ENCODE measurements at places on chromosomes 12 and 14.

DNA sequence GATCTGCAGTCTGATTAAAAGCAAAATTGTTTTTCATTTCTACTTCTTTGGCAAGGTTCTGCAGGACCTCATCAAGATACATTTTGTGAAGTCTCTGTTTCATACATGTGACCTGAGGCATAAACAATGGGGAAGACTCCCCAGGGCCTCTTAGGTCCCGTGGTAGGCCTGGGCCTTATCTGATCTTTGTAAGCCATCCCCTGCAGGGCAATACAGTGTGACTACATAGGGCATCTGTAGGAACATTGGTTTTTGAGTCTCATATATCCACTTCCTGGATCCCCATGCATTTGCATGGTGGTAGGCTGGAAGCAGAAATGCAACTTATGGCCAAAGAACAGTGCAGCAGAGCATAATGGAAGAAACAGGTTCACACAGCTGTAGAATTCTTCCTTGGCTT is 6.0 kb downstream of the FAR2 start:
- DNase-seq, result no peak

GRCh38 chr14:77103951-77104350 is 5.9 kb downstream of the CIPC start:
- DNase-seq, result no peak

- no peak for DNase-seq
Observed at GRCh38 chr14:79834868-79835267, 376.4 kb downstream of the DIO2 start.

- no peak for DNase-seq
Observed at GRCh38 chr12:3125674-3126073, 48.5 kb downstream of the TSPAN9 start.

DNA sequence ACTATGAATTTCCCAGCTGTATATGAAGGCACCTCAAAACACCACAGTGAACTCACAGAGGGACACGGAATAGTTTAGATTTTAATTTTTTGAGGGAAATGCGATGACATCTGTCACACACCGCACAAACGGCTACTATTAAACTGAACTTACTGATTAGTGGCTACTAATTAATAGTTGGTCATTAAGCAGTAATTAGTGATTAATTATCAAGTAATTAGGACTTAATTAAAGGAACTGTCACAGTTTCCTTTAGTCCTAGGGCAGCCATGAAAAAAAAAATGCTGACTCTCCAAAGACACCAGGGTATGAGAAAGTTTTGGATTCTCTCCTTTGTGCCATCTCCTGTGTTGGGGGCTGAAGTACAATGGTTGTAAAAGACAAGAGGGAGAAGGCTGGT is 2.9 kb downstream of the OAS1 start:
- DNase-seq, result no peak

- DNase-seq, result no peak
Observed at GRCh38 chr14:44414646-44415045, 92.4 kb downstream of the FSCB start.

GRCh38 chr14:35438910-35439713 is 34.6 kb upstream of the NFKBIA start:
- DNase-seq, result no peak

DNA sequence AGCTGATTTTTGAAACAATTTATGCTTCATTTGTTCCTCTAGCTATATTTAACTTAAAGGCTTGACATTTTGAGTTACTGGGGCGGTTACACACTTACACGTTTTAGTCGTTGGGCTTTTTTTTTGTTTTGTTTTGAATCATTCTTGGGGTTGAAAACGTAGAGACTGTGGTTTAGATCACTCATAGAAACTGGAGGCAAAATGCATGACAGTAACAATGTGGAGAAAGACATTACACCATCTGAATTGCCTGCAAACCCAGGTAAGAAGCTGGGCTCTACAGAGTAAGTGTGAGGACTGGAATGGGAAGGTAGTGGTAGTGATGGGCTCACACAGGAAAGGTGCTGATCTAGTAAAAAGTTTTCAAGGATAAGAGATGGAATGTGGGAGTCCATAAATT is at the start of gene CLEC2D:
Gene CLEC2D, plus strand, starts transcription at position 180 of the 400 bp plus-strand sequence. Its CDS starts 22 bp downstream, at position 202.
- no peak for DNase-seq

- DNase-seq, result no peak
Observed at GRCh38 chr14:59595071-59595470, 18.5 kb upstream of the CCDC175 start.

DNA sequence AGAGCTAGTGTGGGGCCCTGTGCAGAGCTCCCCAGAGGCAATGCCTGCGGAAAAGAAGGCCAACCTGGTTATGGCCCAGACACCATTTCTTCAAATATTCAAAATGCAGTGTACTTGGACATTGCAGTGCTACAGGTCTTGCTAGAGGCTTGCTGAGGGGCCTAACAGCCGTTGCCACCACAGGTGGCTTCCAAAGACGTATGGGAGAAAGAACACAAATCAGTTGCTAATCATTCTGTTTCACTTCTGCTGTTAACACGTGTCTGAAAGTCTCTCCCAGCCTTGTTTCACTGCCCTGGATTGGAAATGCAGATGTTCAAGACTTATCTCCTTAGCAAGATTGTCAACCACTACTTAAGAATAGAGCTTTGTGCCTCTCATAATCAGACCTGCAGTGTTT is 925.9 kb downstream of the GALC start:
- DNase-seq, result no peak

DNA sequence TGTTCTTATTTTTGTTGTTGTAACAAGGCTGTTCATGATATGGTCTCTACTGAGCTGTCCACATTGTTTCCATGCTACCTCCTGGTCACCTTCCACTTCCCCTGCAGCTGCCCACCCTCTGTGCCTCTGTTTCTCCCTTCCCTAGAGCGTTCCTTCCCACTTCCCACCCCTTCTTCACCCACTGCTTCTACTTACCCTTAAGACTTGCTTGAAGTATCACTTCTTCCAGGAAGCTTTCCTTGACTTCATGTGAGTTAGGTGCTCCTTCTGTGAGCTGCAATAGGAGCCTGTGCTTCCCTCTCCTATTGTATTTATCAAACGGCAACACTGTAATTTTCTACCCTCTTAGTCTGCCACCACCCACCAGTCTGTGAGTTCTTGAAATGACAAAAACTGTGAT is 286.8 kb upstream of the AMIGO2 start:
- DNase-seq, result no peak

GRCh38 chr14:77104393-77104792 is 6.3 kb downstream of the CIPC start:
- DNase-seq, result no peak

- no peak for DNase-seq
Observed at GRCh38 chr14:24365600-24366412, 2.2 kb upstream of the NFATC4 start.

GRCh38 chr12:97417568-97418218 is 44.9 kb upstream of the RMST start:
- no peak for DNase-seq

DNA sequence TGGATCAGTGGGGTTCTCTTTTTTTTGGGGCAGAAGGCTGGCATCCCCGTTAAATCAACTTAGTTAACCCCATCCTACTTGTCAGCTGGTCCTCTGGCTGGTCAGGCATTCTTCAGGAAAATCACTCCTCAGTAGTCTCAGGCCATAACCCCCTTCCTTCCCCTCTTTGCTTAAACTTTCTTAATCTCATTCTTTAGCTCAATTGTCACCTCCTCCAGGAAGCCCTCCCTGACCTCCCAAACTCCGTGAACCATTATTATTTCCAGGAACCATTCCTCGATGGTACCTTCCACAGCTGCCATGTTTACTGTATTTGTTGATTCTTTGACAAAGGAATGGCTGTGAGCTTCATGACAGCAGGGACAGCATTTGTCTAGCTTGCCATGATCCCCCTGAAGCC is 72.5 kb upstream of the FBXO21 start:
- DNase-seq, result no peak

GRCh38 chr12:98294051-98294805 is 221.2 kb upstream of the TMPO start:
- no peak for DNase-seq

GRCh38 chr12:116892349-116893140 is 11.3 kb upstream of the HRK start:
- no peak for DNase-seq

DNA sequence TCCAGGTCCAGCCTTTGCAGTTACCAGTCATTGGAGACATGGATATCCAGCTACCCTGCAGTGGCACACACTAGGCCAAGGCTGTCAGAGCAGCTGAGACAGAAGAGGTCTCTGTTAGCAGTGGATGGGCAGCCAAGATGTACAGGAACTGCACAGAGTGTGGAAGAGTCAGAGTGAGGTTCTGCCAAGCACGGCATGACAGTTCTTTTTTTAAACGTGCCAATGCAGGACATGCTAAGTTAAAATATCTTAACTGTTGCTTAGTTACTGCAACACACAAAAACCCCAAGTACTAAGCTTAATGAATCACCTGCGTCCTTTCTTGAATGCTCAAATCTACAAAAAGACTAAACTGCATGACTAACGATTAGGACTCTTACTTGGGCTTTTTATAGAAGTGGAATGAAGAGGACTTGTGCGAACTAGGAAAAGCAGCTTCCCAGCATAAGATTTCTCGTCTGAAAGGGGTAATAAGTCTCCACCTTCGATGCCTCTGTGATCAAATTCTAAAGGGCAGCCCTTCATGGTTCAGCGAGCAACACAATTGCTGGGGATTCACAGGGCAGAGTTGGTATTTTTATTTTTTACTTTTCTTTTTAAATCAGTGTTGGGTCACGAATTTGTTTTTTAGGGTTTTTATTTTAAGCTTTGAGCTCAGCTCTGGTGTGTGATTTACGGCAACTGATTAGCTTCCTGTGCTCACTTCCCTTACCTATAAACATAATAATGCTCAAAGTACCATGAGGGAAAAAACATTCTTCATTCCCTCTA is 20.6 kb downstream of the MAPK1IP1L start:
- DNase-seq, result peak; percentile 11
